ENCODE measurements at places on chromosomes 3 and 15.

GRCh38 chr3:168024537-168024941 is 71.2 kb downstream of the GOLIM4 start:
- H3K4me3 ChIP-seq = no peak overlapping the region
- DNase-seq = no peak
- H3K27me3 ChIP-seq = no peaks in the 10 kb centered on the region
- H3K4me1 ChIP-seq = no peaks in the 10 kb centered on the region
- H3K27ac ChIP-seq = no peak overlapping the region
- H3K36me3 ChIP-seq = peaks cover 59% of the 10 kb centered on the region

DNA sequence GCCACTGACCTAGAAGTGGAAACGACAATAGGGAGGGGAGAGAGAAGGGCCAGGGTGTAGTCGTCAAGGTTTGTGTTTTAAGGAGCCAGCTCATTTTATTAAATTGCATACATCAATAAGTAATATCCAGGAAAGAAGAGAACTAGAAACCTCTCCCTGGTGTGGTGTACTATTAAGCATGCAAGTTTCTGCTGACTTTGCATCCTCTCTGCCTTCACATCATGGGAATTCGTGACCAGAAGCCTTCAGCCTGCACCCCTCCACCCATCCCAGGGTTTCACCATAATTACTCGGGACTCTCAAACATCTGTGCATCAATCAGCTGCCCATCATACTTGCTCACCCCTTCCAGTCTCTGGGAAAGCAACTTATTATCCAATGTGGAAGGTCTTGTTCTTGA is 70.9 kb upstream of the UBE3A start:
- no peaks in the 10 kb centered on the region for H3K36me3 ChIP-seq
- no peaks in the 10 kb centered on the region for H3K27me3 ChIP-seq
- H3K4me3 ChIP-seq = no peak overlapping the region

DNA sequence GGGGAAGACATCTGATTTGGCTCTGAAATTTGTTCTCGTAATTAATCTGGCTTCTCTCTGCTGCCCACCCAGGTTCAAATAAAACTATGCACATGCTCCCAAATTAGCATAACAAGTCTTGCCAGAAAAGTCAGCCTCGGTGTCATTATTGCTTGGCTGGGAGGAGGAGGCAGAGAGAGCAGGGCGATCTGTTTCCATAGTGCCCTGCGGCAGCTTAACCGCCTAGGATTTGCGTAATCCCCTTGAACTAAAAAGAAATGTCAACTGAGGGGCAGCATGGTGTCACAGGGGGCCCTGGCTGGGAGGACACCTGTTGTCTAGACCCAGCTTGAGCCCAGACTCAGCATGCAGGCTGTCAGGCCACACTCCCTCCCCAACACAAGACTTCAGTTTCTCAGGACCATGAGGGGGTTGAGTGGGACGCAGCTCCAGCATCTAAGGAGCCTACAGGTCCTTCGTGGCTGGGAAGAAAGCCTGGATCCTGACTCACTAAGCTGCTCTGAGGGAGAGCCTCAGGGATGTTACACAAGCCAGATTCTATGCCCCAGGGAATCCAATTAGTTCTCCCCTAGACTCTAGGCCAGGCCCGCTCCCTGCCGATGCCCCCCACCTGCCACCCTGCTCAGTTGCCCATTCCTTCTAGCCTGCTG is 17.3 kb downstream of the MRPS11 start:
- no peak overlapping the region for H3K4me3 ChIP-seq
- H3K4me1 ChIP-seq = no peaks in the 10 kb centered on the region
- no peak for DNase-seq
- no peak overlapping the region for H3K27ac ChIP-seq

DNA sequence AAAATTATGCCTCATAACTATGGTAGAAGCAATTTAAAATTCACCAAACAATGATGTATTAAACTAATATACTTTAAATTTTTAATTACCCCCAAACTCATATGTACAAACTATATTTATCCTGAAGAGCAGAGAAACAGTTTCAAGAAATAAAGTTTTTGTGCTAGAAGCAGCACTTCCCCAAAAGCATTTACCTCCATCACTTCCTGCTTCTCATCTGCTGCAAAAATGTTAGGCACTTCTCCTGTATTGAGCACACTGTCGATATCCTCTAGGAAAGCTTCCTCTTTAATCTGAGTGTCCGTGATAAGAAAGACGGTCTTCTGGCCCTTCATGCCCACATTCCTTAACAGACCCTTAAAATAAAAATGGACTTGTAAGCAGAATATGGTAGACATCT is 101.5 kb upstream of the ASB14 start:
- H3K4me1 ChIP-seq = peaks cover 5% of the 10 kb centered on the region
- no peaks in the 10 kb centered on the region for H3K27me3 ChIP-seq
- H3K36me3 ChIP-seq = no peaks in the 10 kb centered on the region

GRCh38 chr3:19866751-19867347 is 67.2 kb downstream of the EFHB start:
- no peaks in the 10 kb centered on the region for H3K36me3 ChIP-seq
- no peak overlapping the region for H3K27ac ChIP-seq
- no peaks in the 10 kb centered on the region for H3K27me3 ChIP-seq
- DNase-seq = no peak
- no peak overlapping the region for H3K4me3 ChIP-seq

GRCh38 chr3:172918568-172919296 is 168.2 kb downstream of the ECT2 start:
- DNase-seq = no peak
- H3K27ac ChIP-seq = no peak overlapping the region
- H3K4me1 ChIP-seq = no peaks in the 10 kb centered on the region
- no peak overlapping the region for H3K4me3 ChIP-seq
- H3K27me3 ChIP-seq = no peaks in the 10 kb centered on the region

DNA sequence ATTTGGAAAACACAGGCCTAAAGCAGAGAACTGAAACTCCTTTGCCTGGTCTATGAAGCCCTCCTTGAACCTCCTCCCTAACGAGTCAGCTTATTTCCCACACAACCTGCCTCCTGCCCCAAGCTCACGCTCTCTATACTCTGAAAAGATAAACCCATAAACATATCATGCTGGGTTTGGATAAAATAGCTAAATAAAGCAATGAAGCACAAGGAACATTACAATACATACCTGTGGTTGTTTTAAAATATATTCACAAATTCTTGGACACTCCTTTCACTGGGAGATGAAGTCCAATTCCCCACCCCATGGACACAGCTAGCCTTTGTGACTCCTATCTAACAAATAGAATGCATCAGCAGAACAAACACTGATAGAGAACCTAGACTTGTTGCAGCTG is 98.2 kb downstream of the PLCH1 start:
- H3K4me1 ChIP-seq = peaks cover 4% of the 10 kb centered on the region
- H3K4me3 ChIP-seq = no peak overlapping the region
- no peaks in the 10 kb centered on the region for H3K36me3 ChIP-seq
- H3K27ac ChIP-seq = no peak overlapping the region
- no peak for DNase-seq

DNA sequence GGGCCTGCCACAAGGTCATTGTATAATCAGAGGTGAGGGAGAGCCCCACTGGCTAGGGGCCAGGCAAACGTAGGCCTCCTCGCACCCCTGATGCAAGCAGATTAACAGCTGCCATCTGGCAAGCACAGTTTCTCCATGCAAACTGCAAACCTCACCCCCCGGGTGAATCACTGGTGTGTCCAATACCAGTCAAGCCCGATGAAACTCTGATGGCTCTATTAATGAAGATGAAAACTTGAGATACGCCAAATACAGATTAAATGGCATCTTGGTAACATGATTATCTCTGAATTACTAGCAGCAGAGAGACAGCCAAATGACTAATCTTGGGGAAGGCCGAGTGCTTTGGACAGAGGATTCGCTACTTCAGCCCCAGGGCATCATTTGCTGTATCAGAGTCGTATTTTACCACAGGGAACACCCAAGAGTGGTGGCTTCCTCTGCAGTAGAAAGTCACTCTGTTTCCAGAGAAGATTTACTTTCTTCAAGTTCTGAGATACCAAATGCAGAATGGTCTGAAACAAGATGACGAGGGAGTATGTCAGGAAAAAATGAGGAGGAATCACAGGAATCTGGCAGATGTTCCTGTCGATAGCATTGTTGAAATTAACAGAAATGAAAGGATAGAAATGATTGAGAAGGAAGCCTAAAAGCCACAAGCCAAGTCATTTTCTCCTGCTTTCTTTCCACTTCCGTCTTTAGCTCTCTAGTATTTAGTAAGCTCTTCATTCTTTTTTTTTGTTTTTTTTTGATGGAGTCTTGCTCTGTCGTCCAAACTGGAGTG is 96.2 kb upstream of the NR2F2 start:
- no peak overlapping the region for H3K4me3 ChIP-seq
- H3K27me3 ChIP-seq = no peaks in the 10 kb centered on the region
- no peak overlapping the region for H3K27ac ChIP-seq

DNA sequence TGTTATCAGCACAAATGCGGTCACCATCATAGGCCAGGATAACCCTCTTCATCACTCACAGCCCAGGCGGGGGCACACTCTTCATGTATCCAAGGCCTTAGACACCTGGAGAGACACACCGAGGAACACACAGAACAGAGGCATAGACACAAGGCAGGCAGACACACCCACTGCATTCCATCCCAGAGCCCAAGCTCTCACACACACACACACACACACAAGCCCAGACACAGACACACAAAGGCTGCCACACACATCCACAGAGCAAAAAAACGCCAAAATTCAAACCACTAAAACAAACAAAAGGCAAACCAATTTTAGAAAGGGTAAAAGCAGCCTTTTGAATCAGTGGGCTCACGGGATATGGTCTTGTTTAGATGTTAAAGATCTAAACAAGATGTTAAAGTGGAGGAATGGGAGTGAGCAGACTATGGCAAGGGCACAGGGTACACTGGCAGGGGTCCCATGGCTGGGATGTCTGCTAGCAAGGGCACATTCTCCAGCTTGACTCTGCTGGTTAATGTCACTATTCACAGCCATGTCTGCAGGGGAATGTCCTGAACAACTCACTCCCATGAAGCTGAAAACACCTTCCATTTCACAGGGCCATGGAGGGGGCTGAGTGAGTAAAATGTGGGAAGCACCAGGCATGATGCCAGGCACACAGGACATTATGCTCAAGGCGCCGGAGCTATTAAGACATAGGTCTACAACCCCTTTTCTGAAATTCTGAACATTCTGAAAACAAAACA is 14.9 kb upstream of the CRABP1 start:
- H3K27me3 ChIP-seq = no peaks in the 10 kb centered on the region
- H3K36me3 ChIP-seq = no peaks in the 10 kb centered on the region
- no peak overlapping the region for H3K4me3 ChIP-seq
- no peak overlapping the region for H3K27ac ChIP-seq
- no peak for DNase-seq
- no peaks in the 10 kb centered on the region for H3K4me1 ChIP-seq

- no peaks in the 10 kb centered on the region for H3K36me3 ChIP-seq
- H3K27ac ChIP-seq = no peak overlapping the region
- H3K4me3 ChIP-seq = no peak overlapping the region
- DNase-seq = no peak
These were observed 3.6 kb downstream of the CAMP start for GRCh38 chr3:48226939-48227338.

- peaks cover 72% of the 10 kb centered on the region for H3K4me1 ChIP-seq
- no peak for DNase-seq
- peak overlapping the region; percentile 81 for H3K27ac ChIP-seq
- no peaks in the 10 kb centered on the region for H3K36me3 ChIP-seq
These were observed 2.7 kb downstream of the CSK start for GRCh38 chr15:74784426-74785193.

GRCh38 chr3:150030841-150031240 is 60.1 kb upstream of the PFN2 start:
- no peak overlapping the region for H3K4me3 ChIP-seq
- no peak overlapping the region for H3K27ac ChIP-seq
- no peaks in the 10 kb centered on the region for H3K4me1 ChIP-seq
- no peaks in the 10 kb centered on the region for H3K36me3 ChIP-seq
- H3K27me3 ChIP-seq = no peaks in the 10 kb centered on the region

- H3K27me3 ChIP-seq = no peaks in the 10 kb centered on the region
- no peaks in the 10 kb centered on the region for H3K4me1 ChIP-seq
- DNase-seq = peak; percentile 83
These were observed at the start of gene SEMA3G for GRCh38 chr3:52444860-52445793. Gene SEMA3G, minus strand, starts transcription at chr3:52445103. Its CDS starts 76 bp downstream, at chr3:52445027.

GRCh38 chr15:89410039-89410435 is 75.4 kb upstream of the POLG start:
- DNase-seq = no peak
- no peaks in the 10 kb centered on the region for H3K4me1 ChIP-seq
- no peak overlapping the region for H3K4me3 ChIP-seq
- H3K36me3 ChIP-seq = no peaks in the 10 kb centered on the region

GRCh38 chr15:70701891-70702568 is 61.3 kb downstream of the UACA start:
- peaks cover 4% of the 10 kb centered on the region for H3K4me1 ChIP-seq
- H3K27ac ChIP-seq = peak overlapping the region; percentile 25
- H3K36me3 ChIP-seq = no peaks in the 10 kb centered on the region
- no peaks in the 10 kb centered on the region for H3K27me3 ChIP-seq
- no peak for DNase-seq

- no peak overlapping the region for H3K27ac ChIP-seq
- DNase-seq = no peak
- H3K4me3 ChIP-seq = no peak overlapping the region
- H3K4me1 ChIP-seq = no peaks in the 10 kb centered on the region
These were observed 237.7 kb upstream of the ST8SIA2 start for GRCh38 chr15:92155934-92156333.

DNA sequence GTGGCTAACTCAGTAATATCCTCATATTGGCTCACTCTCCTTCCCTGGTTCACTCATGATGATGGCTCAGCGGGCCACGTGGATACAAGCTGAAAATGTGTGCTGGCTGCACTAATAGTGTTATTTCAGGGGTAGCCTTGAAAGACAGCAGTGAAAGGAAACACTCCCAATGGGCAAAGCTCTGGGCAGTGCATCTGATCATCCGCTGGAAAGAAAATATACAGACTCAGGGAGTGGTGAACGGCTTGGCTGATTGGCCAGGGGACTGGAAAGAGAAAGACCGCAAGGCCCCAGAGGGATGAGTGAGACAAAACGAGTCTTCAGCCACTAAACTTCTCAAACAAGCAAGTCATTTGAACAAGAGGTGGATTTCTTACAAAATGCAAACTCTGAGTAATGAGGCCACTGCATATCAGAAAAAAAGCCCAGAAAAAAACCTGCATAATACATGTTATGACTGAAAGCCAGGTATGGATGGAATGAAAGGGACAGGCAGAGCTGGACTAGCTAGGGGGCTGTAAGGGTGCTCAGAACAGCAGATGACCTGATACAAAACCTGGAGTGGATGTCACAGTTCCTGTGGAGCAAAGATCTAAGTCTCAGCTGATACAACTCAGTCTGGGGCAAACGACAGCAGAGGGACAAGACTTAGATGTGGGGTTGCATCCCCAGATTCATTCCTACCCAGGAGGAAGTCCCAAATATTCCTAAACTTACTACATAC is 33.3 kb downstream of the CMTM6 start:
- no peak overlapping the region for H3K27ac ChIP-seq
- H3K4me1 ChIP-seq = no peaks in the 10 kb centered on the region
- H3K4me3 ChIP-seq = no peak overlapping the region
- H3K27me3 ChIP-seq = no peaks in the 10 kb centered on the region
- H3K36me3 ChIP-seq = no peaks in the 10 kb centered on the region
- DNase-seq = no peak

GRCh38 chr3:119601154-119601553 is 3.5 kb downstream of the PLA1A start:
- no peak overlapping the region for H3K27ac ChIP-seq
- H3K4me1 ChIP-seq = peaks cover 21% of the 10 kb centered on the region
- no peak overlapping the region for H3K4me3 ChIP-seq
- no peaks in the 10 kb centered on the region for H3K36me3 ChIP-seq
- H3K27me3 ChIP-seq = no peaks in the 10 kb centered on the region

GRCh38 chr15:64979252-64979710 is 10.4 kb downstream of the SPG21 start:
- H3K4me1 ChIP-seq = peaks cover 14% of the 10 kb centered on the region
- peaks cover 33% of the 10 kb centered on the region for H3K36me3 ChIP-seq
- no peaks in the 10 kb centered on the region for H3K27me3 ChIP-seq
- no peak overlapping the region for H3K4me3 ChIP-seq
- no peak for DNase-seq
